ENCODE measurements at places on chromosomes 4 and X.

- DNase-seq: no peak
Observed at GRCh38 chrX:10112510-10112909, 44.3 kb upstream of the CLCN4 start.

DNA sequence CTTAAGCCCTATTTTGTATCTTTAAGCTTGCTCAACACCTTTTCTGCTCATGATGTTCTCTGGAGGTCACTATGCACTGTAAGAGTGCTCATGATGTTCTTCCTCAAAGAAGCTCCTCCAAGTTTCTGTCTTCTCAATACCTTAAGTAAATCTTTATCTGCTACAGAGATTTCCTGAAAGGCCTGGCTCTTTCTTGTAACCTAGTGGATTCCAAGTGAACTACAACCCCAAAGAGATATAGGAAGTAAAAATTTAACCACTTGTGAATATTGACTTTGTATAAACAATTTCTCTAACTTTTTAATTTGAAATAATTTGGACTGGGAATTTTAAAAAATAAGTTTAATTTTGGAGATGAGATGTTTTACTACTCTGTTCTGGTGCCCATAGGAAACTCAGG is 39.3 kb upstream of the XK start:
- DNase-seq: no peak

GRCh38 chrX:340121-340520 is 21.5 kb upstream of the GTPBP6 start:
- DNase-seq: no peak

- no peak for DNase-seq
Observed at GRCh38 chrX:46404774-46405173, 140.4 kb downstream of the ZNF674 start.

- no peak for DNase-seq
Observed at GRCh38 chrX:46165411-46165810, 379.8 kb downstream of the ZNF674 start.

- DNase-seq: no peak
Observed at GRCh38 chr4:41103657-41104056, 110.7 kb downstream of the APBB2 start.

- no peak for DNase-seq
Observed at GRCh38 chr4:133484287-133484686, 335.2 kb downstream of the PCDH10 start.

- no peak for DNase-seq
Observed at GRCh38 chr4:64777286-64777685, 368.0 kb upstream of the TECRL start.

- no peak for DNase-seq
Observed at GRCh38 chr4:174398728-174399127, 115.0 kb downstream of the CEP44 start.

- DNase-seq: no peak
Observed at GRCh38 chrX:77597090-77597489, 149.9 kb downstream of the FGF16 start.

DNA sequence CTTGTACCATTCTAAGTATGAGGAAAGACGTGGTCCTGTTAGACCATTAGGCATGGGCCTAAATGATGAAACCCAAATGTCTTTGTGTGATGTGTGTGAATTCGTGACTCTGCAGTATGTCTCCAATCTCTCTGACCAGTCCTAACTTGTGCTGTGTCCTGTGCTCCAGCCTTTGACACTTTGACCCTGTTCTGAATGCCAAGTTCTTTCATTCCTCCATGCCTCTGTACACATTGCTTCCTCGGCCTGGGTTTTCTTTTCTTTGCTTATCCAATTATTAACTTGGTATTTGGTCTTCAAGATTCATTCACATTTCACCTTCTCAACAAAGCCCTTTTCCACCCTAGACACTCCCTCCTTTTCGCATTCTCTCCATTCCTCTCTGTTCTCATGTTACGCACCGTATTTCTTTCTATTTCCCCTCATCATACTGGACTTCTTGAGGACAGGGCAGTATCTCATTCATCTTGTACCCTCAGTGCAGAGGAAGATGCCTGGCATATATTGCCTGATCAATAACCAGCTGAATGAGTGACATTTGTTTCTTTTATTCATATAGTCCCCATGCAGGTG is 138.7 kb downstream of the F11 start:
- no peak for DNase-seq
